ENCODE measurements at places on chromosomes 2 and 18.

DNA sequence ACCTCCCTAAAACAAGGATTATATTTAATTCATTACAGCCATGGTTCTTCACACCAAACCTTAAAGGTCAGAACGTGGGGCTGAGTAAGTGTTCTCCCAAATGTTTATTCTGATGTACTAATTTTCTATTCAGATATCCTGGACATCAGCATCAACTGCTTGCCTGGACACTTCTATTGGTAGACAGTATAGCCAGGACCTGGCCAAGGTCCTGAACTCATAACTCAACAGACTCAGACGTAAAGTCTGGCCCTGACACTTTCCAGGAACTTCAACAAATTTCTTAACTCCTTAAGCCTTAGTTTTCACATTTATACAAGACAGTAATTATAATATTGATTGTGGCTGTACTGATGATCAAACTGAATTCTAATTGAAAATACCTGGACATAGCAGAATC lies 89.1 kb downstream of the AKAIN1 start:
- peak; percentile 37 for DNase-seq

GRCh38 chr2:231660860-231661259 lies 47.5 kb upstream of the PTMA start:
- DNase-seq = no peak

DNA sequence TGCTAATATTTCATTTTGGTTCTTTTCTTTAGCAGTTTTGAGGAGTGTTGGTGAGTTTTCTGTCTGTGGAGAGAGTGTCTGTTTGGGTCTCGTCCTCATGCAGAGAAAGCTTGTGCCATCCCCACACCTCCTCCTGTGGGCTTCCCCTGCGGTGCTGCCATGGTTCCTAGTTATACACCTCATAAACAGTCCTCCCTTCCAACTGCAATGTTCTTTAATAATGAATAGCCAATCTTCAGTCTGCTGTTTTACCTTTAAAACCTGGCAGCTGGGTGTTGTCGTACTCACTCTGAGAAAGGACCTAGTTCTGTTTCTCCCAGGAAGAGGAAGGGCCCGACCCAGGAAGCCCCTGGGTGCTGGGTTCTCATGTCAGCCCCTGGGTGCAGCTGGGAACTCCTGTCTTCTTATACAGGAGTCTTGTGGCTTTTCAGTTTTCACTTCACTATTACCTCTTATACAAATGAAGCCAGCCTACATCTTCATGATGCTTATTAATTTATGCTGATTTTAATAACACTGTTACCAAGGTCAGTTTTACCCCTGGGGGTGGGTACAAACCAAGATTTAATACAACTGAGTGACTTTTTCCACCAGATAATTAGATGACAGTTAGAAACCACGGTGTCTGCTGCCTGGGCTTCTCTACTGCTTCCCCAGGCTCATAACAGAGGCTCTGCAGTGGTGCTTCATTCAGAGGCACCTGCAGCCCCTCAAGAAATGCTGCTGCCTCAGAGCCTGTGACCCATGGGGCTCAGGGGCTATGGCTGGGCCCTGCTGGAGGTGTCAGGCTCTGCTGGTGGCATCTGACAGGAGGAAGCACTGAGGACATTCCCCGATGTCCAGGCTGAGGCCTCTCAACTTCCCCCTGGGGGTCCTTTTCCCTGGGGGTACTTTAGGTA lies 59.1 kb downstream of the COA5 start:
- DNase-seq = no peak

DNA sequence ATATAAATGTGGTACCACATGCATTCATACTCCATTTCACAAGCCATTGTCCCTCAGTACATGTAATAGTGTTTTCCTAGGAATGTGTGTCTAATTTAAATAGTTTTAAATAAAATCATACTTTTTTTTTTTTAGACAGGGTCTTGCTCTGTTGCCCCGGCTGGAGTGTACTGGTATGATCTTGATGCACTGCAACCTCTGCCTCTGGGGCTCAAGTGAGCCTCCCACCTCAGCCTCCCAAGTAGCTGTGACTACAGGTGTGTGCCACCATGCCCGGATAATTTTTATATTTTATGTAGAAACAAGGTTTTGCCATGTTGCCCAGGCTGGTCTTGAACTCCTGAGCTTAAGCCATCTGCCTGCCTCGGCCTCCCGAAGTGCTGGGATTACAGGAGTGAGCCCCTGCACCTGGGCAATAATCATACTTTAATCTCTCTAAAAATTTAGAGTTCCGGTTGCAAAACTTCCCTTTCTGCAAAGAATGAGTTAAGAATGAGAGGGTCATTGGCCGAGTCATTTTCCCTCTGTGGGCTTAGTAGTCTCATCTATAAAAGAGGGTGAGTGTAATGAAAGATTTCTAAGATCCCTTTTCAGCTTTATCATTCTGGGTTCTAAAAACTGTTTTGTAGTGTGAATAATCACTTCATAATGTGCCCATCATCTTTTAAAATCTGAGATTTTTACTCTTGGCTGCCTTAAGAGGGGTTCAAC lies 116.0 kb upstream of the PELI1 start:
- DNase-seq = no peak

- DNase-seq = no peak
Observed at GRCh38 chr2:63734510-63734909, 107.2 kb upstream of the UGP2 start.

DNA sequence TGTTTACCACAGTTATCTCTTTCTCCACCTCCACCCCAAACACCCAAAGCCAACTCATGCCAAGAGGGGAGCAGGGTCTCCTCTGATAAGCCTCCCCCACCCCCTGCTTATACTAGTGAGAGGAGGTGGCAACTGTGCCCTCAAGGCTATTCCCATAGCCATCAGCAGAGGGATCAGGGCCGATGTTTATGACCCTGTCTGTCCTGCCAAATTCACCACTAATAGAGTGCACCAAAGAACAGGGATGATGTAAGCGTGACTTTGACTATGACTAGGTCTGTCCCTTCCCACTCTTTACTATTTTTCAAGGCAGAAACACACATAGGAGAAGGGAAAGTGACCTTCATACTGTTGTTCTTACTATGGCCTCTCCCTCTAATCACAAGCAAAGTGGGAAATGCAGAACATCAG lies 74.6 kb downstream of the CLHC1 start:
- DNase-seq = peak; percentile 74

DNA sequence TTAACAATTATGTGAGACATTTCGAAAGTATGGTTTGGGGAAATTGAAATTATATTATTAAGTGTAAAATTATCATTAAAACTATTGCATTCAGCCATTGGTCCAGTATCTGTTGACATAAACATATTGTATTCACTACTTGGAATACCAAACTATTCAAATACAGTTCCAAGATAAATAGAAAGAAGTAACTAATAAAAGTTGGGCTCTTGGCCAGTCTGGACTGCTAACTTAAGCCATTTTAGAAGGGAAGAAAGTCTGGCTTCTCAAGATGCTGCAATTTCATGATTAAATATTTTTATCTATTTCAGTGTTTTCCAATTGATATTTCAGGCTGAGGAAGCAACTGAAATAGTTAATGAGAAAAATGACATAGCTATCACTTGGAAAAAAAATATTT lies 109.8 kb upstream of the CHRNA1 start:
- no peak for DNase-seq

- no peak for DNase-seq
Observed at GRCh38 chr18:8741117-8741516, 35.8 kb downstream of the MTCL1 start.

DNA sequence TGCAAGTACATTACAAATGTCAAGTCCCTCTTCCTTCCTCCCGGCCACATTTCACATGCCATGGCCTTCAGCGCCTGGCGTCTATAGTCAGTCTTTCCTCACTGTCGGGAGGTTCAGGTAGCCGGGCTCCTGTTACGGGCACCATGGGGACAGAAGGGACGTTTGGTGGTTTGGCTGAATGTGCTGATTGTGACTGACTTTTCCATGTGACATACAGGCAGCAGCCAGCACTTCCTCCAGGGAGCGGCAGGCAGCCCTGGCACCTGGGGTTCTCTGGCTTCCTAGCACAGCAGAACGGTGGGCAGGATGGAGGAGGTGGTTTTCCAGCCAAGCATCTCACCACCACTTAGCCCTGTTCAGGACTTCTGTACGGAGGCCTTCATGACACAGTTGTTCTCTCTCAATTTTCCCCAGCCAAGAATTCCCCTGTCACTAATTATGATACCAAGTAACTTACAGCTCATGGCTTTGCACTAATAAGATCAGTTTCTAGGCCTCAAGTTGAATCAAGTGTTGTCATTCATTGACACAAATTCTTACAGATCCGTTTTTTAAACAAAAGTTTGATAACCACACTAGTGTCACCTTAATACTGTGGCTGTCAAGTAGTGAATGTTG lies 83.9 kb upstream of the REV1 start:
- no peak for DNase-seq

GRCh38 chr2:16828828-16829160 lies 163.2 kb upstream of the CYRIA start:
- no peak for DNase-seq

DNA sequence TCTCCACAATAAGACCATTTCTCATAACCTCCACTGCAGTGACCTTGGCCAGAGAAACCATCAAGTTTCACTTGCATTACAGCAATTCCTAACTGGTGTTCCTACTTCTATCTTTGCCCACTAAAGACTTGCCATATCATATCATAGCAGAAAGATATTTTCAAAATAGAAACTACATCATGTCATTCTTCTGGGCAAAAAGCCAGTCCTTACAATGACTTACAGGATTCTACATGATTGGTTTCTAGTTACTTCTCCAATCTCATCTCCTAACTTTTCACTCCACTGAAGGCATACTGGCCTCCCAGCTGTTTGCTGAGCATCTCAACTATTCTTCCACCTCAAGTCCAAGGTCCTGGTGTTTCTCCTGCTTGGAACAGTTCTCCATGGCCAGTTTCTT lies 151.4 kb downstream of the HNMT start:
- no peak for DNase-seq

- DNase-seq = no peak
Observed at GRCh38 chr2:70887208-70887549, 48.5 kb upstream of the ATP6V1B1 start.

- no peak for DNase-seq
Observed at GRCh38 chr2:37417321-37417720, 72.9 kb downstream of the QPCT start.

DNA sequence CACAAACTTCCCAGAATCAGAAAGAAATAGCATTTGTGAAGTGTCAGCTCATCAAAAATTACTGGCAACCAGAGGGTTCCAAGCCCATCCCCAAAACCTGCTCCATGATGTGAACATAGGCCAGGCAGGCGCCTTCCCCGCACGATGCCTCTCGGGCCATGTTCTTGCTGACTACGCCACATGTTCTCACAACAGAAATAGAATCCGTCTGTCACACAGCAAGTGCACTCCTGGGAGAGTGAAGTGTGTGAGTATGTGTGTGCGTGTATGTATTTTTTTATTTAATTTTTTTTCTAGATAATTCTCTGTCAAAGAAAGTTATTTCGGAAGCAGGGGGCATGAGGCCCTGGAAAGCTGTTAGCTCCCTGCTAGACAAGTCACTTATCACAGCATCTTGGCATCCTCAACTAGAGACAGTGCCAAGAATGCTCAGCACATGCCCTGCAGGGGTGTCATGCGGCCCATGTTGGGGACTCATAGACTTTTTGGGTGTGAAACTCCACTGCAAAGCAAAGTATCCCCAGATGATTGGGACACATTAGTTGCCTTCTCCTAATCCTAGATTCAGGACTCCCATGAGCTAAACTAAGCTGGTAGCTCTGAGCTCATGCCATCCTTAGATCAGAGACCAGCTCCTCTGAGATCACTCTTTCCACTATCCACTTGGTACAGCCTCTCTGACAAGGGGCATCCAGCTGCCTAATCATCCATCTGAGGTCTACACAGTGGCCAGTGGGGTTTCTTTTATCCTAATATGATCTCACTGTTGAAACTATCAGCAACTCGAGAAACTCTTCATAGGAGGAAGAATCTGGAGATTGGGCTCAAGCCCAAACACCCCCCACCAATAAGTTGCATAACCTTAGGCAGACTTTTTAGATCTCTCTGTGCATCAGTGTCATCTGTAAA lies 53.2 kb upstream of the CYRIA start:
- no peak for DNase-seq

DNA sequence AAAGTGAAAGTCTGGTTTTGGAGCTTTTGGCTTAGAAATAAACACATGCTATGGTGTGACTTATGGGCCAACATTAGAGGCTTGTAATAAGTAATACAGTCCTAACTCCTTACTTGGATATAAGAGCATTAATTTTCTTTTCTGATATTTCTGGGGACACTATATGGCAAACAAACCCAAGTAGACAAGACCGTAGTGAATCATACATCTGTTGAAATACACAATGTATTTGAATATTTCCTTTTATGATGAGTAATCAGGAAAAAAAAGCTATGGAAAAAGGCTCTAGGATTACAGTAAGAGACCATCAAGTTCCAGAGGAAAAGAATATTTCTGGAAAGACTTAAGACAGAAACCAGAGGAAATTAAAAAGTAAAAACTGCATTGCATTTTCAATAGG lies 146.0 kb upstream of the CYP26B1 start:
- peak; percentile 6 for DNase-seq

DNA sequence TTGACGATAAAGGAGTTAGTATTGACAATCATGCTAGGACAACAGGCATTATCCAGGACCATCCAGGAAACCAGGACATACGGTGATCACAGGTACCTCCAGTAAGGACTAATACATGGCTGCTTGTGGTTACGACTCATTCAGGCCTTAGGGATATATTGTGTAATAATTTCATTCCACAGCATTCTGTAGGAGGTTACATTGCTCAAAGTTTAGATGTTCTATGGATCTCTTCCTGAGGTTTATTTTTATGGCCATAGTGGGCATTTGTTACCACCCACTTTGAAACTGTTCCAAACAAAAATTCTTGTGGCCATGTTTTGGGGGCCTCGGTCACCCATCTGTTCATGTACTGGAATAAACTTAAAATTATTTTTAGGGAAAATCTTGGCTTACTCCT lies 431.6 kb downstream of the METTL4 start:
- no peak for DNase-seq

GRCh38 chr2:171566057-171566456 lies 43.8 kb downstream of the CYBRD1 start:
- no peak for DNase-seq

DNA sequence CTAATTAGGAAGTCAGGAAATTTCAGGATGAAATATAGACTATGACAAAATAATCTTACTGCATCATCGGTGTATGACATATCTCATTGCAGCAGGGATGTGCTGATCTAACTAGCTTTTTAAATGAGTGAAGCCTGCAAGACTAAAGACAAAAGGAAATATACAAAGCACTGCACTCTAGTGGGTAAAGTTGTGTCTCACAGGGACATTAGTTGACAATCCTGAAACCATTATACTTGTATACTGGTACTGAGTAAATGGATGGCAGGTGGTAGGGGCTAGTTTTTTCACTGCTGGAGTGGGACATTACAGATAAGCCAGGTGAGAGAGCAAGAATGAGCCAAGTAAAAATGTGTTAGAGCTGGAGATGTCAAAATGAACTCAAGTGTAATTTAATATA lies 317.5 kb upstream of the RAB6C start:
- DNase-seq = peak; percentile 13
